Metanephros (tissue), 2 donors: ENCODE measurements at places on chromosomes 2 and 18. TPM values are rescaled to one million over a fixed set of nuclear protein-coding genes. Genes with fewer than 3 reads are reported as not detected.

Gene COL4A3
- total RNA-seq, result 44.4 TPM

Gene MRPL30
- total RNA-seq, result 35.4 TPM

Gene STPG4
- not detected for total RNA-seq

Gene TMEM37
- 25.2 TPM for total RNA-seq

Gene SULT1C4
- 55.4 TPM for total RNA-seq

Gene RAB27B
- 4.6 TPM for total RNA-seq

Gene PDE6D
- 14.9 TPM for total RNA-seq

Gene FNDC4
- total RNA-seq, result 6.8 TPM

Gene VAMP5
- 11.3 TPM for total RNA-seq

Gene ABCG5
- 0.18 TPM for total RNA-seq

Gene NCKAP5
- total RNA-seq, result 7.5 TPM

Gene ANKRD30B
- not detected for total RNA-seq

Gene METAP1D
- 15.4 TPM for total RNA-seq

Gene RGPD3
- total RNA-seq, result 0.29 TPM

Gene IL36RN
- total RNA-seq, result not detected

Gene MSH6
- 46.3 TPM for total RNA-seq

Gene ARHGAP28
- 56.5 TPM for total RNA-seq
